ENCODE measurements at places on chromosomes 7 and 10.

- DNase-seq: no peak
Observed at GRCh38 chr7:152406491-152406890, 29.3 kb downstream of the KMT2C start.

DNA sequence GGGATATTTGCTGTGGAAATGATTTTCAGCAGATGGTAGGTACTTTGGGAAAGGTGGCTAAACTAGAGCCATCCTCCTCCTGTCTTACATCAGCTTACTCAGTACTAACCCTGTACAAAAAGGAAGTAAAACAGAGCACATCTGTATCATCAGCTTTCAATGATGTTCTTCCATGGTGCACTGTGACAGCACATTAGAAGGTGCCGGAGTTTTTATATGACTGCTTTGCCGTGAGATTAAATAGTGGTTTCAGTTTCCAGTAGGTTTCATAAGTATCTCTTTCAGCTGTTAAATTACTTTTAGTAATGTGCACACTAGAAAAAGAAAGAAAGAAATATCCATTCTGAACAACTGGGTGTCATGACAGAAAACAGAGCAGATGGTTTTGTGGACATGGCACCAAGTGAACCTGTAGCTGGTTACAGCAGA, 86.5 kb downstream of the ARID5B start:
- peak; percentile 38 for DNase-seq

DNA sequence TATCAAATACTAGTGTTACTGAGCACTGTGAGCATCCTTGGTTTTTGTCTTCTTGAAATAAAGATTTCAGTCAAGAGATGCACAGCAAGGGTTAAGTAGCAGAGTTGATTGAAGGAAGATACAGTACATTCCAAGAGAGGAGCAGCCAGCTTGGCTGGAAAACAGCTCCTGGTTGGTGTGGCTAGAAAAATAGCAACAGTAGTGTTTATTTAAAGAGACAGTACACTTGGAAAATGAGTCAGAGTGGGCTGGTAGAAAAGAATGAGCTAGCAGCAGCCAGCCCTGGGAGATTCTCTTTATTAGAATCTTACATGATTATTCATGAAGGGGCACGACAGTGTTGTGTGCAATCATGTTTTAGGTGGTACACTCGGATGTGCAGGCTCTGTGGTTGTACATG, 1016.4 kb upstream of the SORCS1 start:
- no peak for DNase-seq

DNA sequence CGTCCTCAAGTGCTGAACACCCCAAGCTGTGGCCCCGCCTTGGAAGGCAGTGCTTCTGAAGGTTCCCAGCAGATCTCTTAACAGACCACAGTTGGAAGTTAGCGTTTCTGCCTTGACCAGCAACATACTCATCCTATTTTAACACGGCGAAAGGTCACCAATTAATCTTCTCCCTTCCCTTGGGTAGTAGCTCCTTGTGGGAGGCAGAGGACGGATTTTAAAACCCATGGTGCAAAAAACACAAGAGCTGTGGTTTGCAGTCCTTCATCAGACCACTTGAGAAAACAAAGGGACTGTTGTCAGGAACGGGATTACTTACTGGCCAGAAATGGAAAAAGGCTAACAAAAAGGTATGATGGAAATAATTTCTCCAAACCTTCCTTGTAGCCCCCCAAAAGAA, 87.3 kb downstream of the BEND7 start:
- DNase-seq: no peak

DNA sequence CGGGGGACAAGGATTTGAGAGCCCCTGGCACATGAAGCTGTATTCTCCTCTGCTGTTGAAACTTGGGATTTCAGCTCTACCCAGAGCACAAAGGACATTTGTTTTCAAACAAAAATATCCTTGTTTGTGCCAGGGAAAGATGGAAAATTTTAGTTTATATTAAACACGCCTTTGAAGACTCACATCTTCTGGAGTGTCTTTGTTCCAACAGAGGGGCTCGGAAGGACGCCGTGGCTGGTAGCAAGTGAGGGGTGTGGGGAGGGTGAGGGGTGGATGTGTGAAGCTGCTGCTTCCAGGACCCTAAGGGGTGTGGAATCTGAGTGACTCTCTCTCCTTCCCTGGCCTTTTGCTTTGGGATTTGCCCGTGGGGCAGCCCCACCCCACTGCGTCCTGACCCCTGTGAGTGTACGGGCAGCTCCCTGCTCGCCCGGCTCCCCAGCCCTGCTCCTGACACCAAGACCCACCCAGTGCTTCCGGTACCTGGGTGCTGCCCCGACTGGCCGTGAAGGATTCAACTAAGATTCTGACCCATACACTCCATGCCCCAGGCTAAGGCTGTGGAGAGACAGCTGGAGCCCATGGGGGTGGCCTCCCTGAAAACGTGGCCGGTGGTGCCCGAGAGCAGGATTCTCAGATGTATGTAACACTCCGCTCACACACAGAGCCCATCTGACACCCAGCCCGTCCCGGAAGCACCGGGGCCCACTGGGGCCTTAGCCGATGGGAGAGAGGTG, 59.6 kb downstream of the ZRANB1 start:
- DNase-seq: no peak

DNA sequence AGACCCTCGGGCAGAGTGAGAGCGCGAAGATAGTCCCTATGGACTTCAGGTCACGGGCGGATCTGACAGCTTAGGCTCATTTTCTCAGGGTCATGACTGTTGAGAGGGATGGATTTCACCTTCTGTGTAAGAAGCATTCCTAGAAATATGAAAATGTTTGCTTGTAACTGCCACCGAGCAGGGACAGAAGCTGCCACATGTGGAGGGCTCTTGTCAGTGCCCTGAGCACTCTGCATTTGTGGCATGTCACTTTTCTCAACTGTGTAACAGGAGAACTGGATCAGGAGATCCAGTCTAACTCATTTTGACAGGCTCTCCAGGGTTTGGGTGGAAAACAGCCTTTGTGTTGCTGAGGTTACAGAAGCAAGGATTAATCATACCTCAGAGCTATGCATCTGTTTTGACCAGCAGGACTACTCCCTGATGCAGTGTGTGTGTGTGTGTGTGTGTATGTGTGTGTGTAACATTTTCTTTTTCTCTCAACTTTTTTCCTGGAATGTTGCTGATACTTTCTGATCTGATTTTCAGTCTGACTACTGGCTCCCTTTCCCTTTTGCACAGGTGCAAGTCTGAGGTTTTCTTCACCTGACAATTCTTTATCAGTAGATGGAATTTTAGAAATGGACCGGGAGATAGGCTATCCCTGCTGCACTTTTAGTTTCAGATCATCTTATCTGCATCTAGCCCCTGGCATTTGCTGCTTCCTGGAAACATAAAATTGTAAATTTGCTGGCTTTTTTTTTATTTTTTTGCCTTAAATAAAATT, 183.3 kb downstream of the STK31 start:
- DNase-seq: peak; percentile 20

DNA sequence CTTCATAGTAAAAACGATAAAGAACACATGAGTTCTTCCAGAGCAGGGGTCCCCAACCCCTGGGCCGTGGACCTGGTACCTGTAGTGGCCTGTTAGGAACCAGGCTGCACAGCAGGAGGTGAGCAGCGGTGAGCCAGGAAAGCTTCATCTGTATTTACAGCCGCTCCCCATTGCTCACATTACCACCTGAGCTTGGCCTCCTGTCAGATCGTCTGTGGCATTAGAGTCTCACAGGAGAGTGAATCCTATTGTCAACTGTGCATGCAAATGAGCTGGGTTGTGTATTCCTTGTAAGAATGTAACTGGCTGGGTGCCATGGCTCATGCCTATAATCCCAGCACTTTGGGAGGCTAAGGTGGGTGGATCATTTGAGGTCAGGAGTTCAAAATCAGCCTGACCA, 229.5 kb downstream of the CNTNAP2 start:
- DNase-seq: no peak

- peak; percentile 68 for DNase-seq
Observed at GRCh38 chr10:74078037-74078436, 72.6 kb downstream of the AP3M1 start.

- DNase-seq: no peak
Observed at GRCh38 chr7:92988051-92988450, 129.7 kb downstream of the SAMD9 start.

- no peak for DNase-seq
Observed at GRCh38 chr10:17213646-17214349, 12.3 kb upstream of the TRDMT1 start.

GRCh38 chr7:22082553-22082885, 136.8 kb upstream of the CDCA7L start:
- no peak for DNase-seq

DNA sequence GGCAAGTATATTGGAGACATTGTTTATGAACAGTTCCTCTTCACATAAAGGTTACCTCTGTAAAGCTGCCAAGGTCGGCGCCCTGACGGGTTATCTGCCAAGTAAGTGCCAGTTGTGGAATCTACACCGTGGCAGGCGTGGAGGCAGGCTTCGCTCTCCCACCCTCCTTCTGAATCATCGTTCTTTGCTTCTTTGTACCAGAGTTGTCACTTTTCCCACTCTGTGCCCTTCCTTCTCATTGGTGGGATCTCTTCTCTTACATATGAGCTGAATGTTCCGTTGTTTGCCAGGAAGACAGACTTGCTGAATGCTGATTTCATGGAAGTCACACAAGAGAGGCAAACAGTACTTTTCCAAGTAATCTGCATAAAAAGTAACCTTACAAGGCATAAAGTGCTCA, 40.6 kb upstream of the PTPRZ1 start:
- no peak for DNase-seq

DNA sequence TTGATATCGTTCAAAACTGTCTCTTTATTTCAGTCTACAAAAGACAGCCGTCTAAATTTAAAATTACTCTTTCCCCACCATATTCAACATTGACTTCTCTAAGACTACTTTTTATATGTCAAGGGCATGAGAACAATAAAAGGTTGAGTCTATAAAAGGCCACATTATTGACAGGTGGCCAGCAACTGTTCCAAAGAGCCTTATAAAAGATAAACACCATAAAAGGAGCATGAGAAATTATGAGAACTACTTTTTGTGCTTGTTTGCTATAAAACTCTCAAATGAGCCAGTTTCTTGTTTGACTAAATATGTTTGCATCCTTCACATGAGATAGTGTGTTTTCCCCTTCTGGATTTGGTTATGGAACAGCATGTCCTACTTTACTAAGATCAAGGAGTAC, 189.2 kb downstream of the THSD7A start:
- DNase-seq: no peak

- DNase-seq: no peak
Observed at GRCh38 chr10:26662864-26663263, 34.6 kb upstream of the PDSS1 start.

DNA sequence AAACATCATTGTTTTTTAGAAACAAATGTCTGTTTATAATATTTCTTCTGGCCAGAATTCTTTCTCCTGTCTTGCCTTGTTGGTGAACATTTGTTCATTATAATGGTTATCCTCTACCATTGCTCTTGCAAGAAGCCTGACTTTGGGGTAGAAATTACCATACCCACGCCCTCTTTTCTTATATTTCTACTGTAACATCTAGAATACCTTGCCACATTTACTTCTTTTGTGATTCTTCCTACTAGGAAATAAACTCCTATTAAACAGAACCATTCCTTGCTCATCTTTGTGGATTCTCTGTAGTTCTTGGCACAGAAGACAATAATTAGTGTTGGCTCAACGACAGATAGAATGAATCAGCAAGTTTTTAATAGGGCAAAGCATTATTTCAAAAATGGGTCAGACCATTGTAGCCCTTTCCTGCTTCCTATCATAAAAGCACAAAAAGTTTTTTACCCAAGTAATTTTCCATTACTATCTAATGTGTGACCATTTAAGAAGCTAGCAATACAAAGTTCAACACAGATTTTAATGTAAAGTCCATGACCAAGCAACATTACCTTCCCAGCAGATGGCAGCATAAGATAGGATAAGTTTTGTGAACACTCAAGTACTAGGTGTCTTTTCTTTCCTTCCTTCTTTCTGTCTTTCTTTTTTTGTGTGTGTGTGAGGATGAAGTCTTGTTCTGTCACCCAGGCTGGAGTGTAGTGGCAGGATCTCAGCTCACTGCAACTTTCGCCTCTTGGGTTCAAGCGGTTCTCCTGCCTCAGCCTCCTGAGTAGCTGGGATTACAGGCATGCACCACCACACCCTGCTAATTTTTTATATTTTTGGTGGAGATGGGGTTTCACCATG, 270.4 kb downstream of the HGF start:
- DNase-seq: no peak

DNA sequence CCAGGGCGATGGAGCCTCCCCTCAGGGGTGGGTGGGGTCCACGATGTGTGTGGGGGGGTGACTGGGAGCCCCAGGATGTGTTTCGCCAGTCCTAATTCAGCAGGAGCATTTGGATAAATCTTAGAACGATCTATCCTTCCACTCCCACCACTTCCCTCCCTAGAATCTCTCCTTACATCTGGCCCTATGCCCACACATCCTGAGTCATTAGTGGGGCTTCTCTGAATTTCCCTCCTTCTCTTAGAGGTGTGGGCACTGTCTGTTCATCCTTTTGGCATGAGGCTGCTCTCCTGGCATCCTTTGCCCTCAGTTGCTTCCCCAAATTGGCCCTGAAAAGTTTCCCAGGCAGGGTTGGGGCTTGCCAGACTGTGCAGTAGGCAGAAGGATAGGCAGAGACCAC, 1.6 kb downstream of the GHRHR start:
- DNase-seq: no peak

DNA sequence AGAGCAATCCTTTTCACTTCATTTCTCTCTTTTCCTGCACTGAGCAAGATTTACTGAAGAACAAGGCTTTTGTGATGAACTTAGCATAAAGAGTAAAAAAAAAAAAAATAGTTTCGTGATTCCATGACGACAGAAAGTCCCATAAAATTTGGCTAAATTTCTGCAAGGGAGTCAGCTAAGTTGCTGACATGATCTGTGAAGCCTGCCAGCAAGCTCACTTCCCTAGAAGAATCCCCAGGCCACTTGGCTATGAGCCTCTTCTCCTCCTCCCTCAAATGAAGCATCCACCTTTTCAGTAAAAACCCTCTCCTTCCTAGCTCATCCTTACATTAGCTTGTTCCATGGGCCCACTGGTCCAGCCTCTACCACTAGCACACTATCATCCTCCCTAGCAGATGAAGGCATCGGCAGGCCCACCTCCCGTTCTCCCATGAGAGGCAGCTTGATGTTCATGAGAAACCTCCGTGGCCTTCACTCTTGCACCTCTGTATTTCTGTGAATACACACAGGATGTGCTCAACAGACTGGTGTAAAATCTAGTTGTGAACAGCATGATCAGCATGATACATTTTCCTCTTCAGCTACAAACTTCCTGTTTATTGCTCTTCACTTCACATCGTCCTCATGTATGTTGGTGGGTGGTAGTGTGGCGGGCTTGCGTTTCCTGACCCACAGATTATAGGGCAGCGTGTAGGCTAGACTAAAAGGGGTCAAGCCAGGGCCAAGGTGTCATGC, 30.9 kb downstream of the GIMAP8 start:
- DNase-seq: no peak

GRCh38 chr7:136056651-136057231, 79.6 kb upstream of the MTPN start:
- DNase-seq: no peak

DNA sequence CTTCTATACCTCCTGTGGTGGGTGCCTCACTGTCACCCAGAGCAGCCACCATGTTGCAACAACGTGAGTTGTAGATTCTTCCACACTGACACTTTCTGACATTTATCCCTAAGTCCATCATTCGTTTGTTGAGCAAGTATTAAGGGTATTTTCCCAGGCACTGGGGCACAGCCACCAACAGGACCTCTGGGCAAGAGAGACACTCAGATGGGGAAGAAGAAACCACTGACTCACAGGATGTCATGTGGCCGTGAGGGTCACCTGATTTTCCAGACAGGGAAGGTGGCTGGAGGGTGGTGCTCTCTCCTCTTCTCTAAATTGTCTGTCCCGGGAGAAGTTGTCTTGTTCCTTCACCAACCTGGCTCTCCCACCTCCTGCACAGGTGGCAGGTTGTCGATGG, 51.7 kb upstream of the PPIF start:
- DNase-seq: no peak

GRCh38 chr10:101061624-101062231, at the start of gene KAZALD1:
Gene KAZALD1, plus strand, starts transcription at chr10:101061989. Its CDS starts 604 bp downstream, at chr10:101062593.
- no peak for DNase-seq

All from stimulated activated CD4-positive, alpha-beta T cell treated with anti-CD3 and anti-CD28 coated beads, Interleukin-15, amount 100 ng/mL, for 24 hours (primary cell).